Activated T-helper 1 cell treated with anti-CD3 and anti-CD28 coated beads, Interleukin-2, amount 50 U/mL, for 16 hours (primary cell): ENCODE measurements at places on chromosomes 1 and 21.
A peak's percentile ranks its signal among the peaks of the same experiment; 100 is the strongest.

GRCh38 chr1:184701816-184702215 is 52.8 kb downstream of the EDEM3 start:
- DNase-seq: no peak

DNA sequence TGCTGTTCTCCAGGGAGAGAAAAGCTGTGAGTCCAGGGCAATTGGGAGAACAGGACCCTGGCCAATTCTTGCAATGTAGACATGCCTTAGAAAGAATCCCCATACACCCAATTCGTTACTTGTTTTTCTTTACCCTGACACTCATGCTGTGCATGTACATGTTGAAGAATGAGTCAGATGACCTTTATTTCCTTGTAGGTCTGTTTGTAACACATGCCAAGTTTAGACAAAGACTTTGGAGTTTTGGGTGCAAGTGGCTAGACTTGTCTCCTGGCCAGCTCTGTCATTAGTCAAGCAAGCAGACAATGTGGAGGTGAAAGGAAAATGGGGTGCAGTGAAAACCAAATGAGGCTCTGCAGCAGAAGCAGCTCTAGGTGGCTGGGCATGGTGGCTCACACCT is 38.1 kb downstream of the GNPAT start:
- DNase-seq: no peak

GRCh38 chr1:227945891-227946623 is 1.7 kb downstream of the WNT9A start:
- DNase-seq: no peak

GRCh38 chr1:74699331-74699730 is 25.7 kb upstream of the ERICH3 start:
- no peak for DNase-seq

- no peak for DNase-seq
Measured at GRCh38 chr1:234659538-234659937, 49.6 kb upstream of the IRF2BP2 start.

DNA sequence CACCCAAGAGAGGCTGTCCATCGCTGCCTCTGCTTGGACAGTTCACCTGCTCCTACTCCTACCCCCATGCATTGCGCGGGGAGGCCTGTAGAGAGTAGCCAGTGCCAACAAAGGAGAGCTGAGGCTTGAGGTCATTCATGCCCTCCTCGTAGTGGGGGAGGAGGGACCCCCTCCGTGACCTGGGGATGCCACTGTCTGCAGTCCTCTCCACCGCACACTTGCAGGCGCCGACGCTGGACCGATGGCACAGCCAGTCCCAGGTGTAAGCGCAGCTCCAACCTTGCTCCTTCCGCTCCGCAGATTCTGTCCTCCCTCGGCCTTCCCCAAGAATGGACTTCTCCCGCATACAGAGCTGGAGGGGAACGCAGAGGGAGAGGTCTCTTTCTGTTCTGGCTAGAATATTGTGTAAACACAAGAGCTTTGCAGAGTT is 672 bp upstream of the PHLDA3 start:
- DNase-seq: no peak

GRCh38 chr1:14539953-14540563 is 58.4 kb upstream of the KAZN start:
- no peak for DNase-seq

GRCh38 chr1:14952626-14953314 is 200.8 kb upstream of the TMEM51 start:
- DNase-seq: no peak

GRCh38 chr21:33268737-33269441 is 2.7 kb downstream of the IL10RB start:
- no peak for DNase-seq

- no peak for DNase-seq
Measured at GRCh38 chr1:75472089-75472970, 138.6 kb downstream of the SLC44A5 start.

DNA sequence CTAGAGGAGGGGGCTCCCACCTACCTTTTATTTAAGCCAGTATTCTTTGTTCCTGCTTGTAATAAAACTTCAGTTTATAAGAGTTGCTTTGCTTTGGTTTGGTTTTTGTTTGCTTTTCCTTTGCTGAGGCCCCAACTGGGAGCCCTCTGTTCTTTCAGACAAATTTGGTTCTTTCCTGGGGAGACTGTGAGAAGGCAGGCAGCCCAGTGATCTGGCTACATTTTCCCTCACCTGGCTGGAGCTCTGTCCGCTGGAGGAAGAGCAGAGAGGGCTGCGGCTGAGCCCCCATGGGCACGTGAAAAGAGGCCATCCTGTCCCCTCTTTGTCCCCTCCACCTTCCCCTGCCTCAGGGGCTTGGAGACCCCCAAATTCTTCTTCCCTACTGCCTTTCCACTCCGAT is 7.3 kb upstream of the SFN start:
- no peak for DNase-seq

GRCh38 chr1:145963265-145964019 is 933 bp downstream of the ANKRD34A start:
- DNase-seq: no peak

DNA sequence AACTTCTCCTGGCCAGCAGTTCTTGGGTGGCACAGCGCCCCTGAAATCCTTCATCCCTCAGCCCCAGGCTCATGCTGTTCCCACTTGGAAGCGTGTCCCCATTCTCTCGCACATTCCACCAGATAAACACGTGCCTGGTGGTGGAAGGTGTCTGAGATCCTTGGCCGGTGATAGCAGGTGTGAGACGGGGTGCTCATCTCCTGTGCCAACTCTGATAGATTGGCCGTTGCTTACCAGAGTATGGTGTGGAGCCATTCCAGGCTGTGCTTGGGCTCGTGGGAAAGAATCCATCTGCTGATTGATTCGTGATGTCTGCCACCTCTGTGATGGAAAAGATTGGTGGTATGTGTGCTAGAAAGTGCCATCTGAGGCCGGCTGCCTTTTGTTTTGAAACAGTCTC is 22.2 kb downstream of the ACTL8 start:
- no peak for DNase-seq

DNA sequence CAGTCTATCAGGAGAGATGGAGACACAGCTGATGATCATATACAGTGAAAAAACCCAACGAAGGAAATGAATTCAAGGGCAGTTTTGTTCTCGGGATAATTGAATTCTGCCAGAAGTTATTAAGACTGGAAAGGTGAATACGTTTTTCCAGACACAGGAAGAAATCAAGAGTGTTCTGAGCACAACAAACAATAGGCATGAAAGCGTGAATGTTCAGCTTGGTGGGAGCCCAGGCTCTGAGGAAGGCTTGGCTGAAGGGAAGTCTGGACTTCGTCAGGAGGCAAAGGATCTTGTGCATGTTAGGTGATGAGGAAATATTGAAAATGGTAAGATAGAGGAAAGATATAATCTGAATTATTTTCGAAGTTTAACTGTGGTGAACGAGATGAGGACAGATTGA is 50.4 kb downstream of the CYYR1 start:
- DNase-seq: no peak

DNA sequence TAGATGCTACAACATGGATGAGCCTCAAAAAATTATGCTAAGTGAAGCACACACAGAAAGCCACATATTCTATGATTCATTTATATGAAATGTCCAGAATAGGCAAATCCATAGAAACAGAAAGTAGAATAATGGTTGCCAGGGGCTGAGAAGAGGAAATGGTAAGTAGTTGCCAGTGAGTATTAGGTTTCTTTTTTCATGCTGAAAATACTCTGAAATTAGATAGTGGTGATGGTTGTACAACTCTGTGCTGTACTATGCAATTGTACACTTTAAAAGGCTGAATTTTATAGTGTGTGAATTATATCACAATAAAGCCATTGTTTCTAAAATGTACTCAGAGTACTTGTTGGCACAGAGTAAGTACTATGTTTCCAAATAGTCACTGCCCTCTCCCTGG is 15.5 kb upstream of the GFI1 start:
- DNase-seq: no peak

GRCh38 chr1:24939675-24940193 is 9.7 kb upstream of the RUNX3 start:
- DNase-seq: no peak

GRCh38 chr1:229117664-229118300 is 153.1 kb upstream of the RAB4A start:
- DNase-seq: no peak

DNA sequence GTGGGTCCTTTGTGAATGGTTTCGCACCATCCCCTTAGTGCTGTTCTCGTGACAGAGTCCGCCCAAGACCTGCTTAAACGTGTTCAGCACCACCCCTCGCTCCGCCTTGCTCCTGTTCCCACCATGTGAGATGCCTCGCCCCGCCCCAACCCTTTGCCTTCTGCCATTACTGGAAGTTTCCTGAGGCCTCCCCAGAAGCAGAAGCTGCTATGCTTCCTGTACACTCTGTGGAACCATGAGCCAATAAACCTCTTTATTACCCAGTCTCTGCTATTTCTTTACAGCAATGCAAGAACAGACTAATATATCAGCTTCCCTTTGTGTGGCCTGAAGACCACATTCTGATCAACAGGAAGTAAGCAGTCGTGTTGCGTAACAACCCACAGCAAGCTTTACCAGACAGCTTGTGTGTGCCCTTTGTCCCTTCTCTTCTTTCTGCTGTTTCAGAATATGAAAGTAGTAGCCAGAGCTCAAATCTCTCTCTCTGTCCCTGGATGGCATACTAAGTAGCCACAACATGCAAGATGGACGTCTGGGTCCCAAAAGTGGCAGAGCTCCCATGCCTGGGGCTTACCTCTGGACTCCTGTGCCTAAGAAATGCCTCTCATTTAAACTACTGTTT is 14.1 kb downstream of the HENMT1 start:
- peak; percentile 43 for DNase-seq

GRCh38 chr1:161730050-161730564 is 8.8 kb downstream of the FCRLB start:
- no peak for DNase-seq

DNA sequence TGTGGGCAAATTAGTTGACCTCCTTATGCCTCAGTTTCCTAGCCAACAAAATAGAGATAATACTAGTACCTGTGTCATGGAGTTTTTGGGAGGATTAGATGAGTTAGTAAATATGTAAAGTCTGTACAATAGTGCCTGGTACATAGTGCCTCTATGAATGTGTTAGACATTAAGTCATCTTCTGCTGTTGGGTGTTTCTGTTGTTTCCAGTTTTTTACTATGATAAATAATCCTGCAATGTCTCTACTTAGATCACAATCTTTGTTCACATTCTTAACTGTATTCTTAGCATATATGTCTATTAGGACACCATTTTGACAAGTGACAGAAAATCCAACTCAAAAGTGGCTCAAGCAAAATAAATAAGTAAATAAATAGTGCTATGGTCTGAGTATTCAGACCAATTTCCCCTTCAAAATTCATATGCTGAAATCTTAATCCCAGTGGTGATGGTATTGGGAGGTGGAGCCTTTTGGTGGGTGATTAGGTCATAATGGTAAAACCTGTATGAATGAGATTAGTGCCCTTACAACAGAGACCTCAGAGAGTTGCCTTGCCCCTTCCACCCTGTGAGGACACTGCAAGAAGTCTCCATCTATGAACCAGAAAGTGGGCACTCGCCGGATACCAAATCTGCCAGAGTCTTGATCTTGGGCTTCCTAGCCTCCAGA is 84.3 kb downstream of the DIRAS3 start:
- no peak for DNase-seq

DNA sequence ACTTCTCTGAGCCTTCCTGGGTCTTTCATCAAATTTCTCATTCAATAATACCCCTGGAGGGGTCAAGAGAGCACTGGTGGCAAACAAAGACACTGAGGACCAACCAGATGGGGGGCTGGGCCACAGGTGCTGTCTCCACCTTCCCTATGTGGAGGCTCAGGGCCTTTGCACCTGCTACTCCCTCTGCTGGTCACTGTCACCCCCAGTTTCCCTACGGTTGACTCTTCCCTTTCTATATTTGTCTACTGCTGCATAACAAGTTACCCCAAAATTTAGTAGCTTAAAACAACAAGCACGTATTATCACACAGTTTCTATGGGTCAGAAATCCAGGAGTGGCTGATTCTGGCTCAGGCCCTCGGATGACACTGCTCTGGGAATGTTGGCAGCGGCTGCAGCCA is 138.8 kb upstream of the RUNX3 start:
- DNase-seq: no peak

GRCh38 chr1:60956520-60956919 is 125.8 kb upstream of the NFIA start:
- DNase-seq: no peak

DNA sequence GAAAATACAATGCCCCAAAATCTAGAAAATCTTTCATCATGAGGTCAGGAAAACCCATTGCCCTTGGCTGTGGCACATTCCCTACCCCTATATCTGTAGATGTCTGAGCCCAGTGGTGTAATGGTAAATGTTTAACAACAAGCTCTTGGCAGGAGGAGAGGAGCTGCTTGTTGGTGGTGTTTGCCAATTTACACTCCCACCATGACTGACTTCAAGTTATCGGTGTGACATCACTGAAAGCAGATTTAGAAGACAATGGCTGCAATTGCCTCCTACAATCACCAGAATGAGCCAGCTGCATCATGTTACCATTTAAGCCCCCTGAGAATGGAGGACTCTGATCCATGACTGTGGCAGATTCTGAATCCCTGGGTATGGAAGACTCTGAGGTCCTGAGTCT is 70.9 kb downstream of the SDC3 start:
- no peak for DNase-seq

DNA sequence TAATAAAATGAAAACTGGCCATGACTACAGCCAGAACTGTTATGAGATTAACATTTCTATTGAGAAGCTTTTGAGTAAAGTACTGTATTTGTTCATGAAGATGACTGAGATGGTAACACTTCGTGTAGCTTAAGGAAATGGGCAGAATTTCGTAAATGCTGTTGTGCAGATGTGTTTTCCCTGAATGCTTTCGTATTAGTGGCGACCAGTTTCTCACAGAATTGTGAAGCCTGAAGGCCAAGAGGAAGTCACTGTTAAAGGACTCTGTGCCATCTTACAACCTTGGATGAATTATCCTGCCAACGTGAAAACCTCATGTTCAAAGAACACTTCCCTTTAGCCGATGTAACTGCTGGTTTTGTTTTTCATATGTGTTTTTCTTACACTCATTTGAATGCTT is 164.0 kb downstream of the NEK7 start:
- DNase-seq: no peak

GRCh38 chr1:32500387-32501209 is 35.7 kb downstream of the ZBTB8B start:
- DNase-seq: no peak

DNA sequence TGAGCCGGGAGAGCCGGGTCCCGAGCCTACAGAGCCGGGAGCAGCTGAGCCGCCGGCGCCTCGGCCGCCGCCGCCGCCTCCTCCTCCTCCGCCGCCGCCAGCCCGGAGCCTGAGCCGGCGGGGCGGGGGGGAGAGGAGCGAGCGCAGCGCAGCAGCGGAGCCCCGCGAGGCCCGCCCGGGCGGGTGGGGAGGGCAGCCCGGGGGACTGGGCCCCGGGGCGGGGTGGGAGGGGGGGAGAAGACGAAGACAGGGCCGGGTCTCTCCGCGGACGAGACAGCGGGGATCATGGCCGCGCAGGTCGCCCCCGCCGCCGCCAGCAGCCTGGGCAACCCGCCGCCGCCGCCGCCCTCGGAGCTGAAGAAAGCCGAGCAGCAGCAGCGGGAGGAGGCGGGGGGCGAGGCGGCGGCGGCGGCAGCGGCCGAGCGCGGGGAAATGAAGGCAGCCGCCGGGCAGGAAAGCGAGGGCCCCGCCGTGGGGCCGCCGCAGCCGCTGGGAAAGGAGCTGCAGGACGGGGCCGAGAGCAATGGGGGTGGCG is 371 bp downstream of the ARID1A start:
- DNase-seq: peak; percentile 19
